Naive thymus-derived CD8-positive, alpha-beta T cell (primary cell): ENCODE measurements at places on chromosomes 1 and 21. TPM values are rescaled to one million over a fixed set of nuclear protein-coding genes. Genes with fewer than 3 reads are reported as not detected.

DNA sequence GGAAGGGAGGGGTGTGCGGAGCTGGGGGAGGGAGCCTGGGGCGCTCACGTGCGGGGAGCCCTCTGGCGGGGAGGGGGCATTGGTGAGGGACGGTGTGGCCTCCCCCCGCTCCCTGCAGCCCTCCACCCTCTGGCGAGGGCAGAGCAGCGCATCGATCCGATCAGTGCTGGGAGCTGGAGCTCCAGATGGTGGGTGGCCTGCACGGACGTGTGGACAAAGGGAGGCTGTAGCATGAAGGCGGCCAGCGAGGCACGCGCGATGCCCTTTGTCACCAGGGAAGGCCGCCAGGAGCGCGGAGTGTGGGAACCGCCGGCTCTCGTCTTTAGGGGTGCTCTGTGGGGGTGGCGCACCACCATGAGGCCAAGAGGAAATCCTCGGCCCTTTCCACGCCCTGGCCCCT, 5.4 kb upstream of the HES5 start:
- H3K4me3 ChIP-seq, result no peak overlapping the region
- no peak for DNase-seq
- no peaks in the 10 kb centered on the region for H3K4me1 ChIP-seq
- no peaks in the 10 kb centered on the region for H3K36me3 ChIP-seq

DNA sequence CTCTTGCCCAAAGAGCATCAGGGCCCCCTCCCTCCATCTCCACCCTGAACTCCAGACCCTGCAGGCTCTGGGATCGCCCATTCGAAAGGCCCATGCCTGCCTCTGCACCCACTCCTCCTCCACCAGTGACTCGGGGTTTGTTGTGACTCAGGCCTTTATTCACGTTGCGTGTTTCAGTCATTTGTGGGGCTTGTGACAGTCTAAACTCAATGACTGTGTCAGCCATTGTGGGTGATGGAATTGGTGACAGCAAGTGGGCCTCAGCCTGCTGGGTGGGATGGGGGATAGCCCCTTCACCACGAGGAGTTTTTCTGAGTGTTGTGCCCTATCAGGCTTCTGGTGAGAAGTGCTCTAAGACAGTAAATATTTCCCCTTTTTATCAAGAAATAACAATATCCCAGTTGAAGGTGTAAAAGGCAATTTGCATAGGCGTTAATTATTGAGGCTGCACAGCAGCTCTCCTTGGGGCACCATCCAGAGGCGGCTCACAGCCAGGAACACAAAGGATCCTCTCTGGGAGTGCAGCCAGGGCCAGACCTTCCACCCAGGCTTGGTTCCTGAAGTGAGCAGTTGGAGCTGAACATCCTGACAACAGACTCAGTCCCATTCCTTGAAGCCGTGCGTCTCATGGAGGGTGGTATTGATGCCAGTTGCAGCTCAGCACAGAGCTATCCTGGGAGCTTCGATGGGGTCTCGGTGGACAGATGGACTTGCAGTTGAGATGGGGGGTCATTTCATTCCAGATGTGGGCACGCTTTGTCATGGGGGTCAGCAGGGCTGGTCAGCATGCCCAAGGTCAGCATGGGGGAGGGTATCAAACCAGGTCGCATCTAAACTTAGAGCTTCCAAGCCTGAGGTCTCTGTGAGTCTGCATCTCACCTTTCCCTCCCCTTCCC, 135.6 kb upstream of the CACNA1E start:
- no peaks in the 10 kb centered on the region for H3K36me3 ChIP-seq
- H3K27ac ChIP-seq, result no peak overlapping the region
- peaks cover 9% of the 10 kb centered on the region for H3K4me1 ChIP-seq
- no peaks in the 10 kb centered on the region for H3K27me3 ChIP-seq
- no peak for DNase-seq
- no peak overlapping the region for H3K4me3 ChIP-seq

- H3K27ac ChIP-seq, result peak overlapping the region; percentile 12
- H3K4me3 ChIP-seq, result no peak overlapping the region
- no peaks in the 10 kb centered on the region for H3K27me3 ChIP-seq
These were observed 66.0 kb downstream of the CTH start for GRCh38 chr1:70477090-70477489.

Gene VHLL
- total RNA-seq, result 0.78 TPM

Gene CDKN2C
- total RNA-seq, result 4.7 TPM

- no peaks in the 10 kb centered on the region for H3K4me1 ChIP-seq
- H3K27ac ChIP-seq, result no peak overlapping the region
- H3K27me3 ChIP-seq, result peaks cover 9% of the 10 kb centered on the region
These were observed 46.9 kb downstream of the ZSCAN20 start for GRCh38 chr1:33519240-33519884.

GRCh38 chr1:24720152-24720551, 25.1 kb upstream of the CLIC4 start:
- H3K36me3 ChIP-seq, result no peaks in the 10 kb centered on the region
- H3K4me3 ChIP-seq, result no peak overlapping the region
- H3K27ac ChIP-seq, result no peak overlapping the region
- no peaks in the 10 kb centered on the region for H3K4me1 ChIP-seq
- H3K27me3 ChIP-seq, result no peaks in the 10 kb centered on the region

Gene KMO
- 0.57 TPM for total RNA-seq

GRCh38 chr1:223363057-223363855, 720 bp downstream of the SUSD4 start:
- H3K27me3 ChIP-seq, result no peaks in the 10 kb centered on the region
- H3K4me1 ChIP-seq, result peaks cover 20% of the 10 kb centered on the region
- peak; percentile 27 for DNase-seq
- no peak overlapping the region for H3K27ac ChIP-seq

DNA sequence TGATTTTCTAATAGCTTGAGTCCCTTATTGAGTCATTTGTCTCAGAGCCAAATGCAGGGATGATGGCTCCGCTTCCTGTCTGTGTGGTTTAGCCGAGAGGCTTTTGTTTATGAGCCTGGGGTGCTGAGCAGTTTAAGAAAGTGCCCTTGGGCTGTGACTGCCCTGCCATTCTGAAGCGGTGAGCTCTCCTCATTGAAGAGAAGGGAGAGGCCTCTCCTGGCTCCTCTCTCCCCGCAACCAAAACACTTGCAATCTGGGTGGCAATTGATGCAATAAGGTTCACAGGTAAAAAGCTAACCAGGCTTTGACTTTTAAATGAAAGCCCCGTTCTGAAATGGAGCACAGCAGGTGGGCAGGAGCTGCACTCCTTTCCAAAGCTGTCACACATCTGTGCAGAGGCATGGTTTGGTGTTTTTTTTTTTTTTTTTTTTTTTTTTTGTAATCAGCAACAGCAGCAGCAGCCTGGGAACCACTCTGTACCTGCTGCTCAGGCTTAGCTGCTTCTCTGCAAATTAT, 403.7 kb downstream of the SIPA1L2 start:
- peak; percentile 8 for DNase-seq

DNA sequence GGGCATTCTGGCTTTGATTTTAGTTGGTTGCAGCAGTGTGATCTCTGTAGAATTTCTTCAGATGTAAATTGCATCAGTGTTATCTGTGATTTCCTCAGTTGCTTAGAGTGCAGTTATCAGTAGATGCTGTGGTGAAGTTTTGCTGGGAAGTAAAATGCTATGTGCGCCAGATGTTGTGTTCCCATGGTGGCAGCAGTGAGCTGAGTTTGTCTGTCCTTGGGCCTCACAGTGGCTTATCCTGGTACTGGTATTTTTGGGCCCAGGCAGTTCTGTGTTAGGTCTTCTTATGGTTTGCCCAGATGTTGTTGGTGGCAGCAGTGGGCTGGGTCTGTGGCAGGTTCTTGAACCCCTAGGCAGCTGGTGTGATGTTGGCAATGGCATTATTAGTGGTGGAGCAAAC, 1242.1 kb downstream of the PLA2G4A start:
- H3K4me3 ChIP-seq, result no peak overlapping the region
- H3K4me1 ChIP-seq, result no peaks in the 10 kb centered on the region
- H3K27ac ChIP-seq, result no peak overlapping the region
- no peaks in the 10 kb centered on the region for H3K27me3 ChIP-seq
- no peaks in the 10 kb centered on the region for H3K36me3 ChIP-seq

GRCh38 chr1:61005614-61006580, 76.5 kb upstream of the NFIA start:
- DNase-seq, result no peak
- H3K27me3 ChIP-seq, result peaks cover 7% of the 10 kb centered on the region
- no peaks in the 10 kb centered on the region for H3K4me1 ChIP-seq
- no peak overlapping the region for H3K27ac ChIP-seq
- H3K36me3 ChIP-seq, result no peaks in the 10 kb centered on the region

DNA sequence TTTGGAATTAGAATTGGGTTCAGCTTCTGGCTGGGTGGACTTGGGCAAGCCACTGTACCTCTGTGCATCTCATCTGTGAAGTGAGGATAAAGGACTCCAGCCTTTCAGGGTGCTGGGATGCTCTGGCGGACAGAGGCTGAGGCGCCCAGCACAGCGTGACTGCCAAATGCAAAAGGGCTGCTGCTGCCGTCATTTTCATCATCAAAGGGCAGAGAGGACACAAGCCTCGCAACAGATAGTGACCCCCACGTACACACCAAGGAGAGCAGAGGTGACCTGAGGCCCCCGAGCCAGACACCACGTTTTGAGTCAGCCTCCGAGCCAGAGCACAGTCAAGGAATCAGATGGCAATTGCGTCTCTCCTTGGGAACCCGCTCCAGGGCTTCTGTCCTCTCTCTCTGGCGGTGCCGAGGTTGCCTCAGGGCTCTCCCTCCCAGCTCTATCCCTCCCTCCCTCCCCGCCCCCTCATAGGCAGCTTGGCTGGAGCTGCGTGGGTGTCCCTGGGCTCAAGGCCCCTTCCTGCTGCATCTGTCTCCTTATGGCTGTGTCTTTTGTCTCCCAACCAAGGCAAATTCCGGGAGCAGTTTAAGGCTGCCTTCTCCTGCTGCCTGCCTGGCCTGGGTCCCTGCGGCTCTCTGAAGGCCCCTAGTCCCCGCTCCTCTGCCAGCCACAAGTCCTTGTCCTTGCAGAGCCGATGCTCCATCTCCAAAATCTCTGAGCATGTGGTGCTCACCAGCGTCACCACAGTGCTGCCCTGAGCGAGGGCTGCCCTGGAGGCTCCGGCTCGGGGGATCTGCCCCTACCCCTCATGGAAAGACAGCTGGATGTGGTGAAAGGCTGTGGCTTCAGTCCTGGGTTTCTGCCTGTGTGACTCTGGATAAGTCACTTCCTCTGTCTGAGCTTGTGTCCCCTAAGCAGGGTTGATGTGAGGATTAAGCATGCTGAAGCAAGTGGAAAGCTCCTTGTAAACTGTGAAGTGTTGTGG, 9.0 kb downstream of the HCRTR1 start:
- peaks cover 13% of the 10 kb centered on the region for H3K36me3 ChIP-seq
- H3K4me3 ChIP-seq, result no peak overlapping the region
- peaks cover 2% of the 10 kb centered on the region for H3K4me1 ChIP-seq
- no peaks in the 10 kb centered on the region for H3K27me3 ChIP-seq

Gene FCRL1
- 13.2 TPM for total RNA-seq

GRCh38 chr1:100834777-100835660, 59.6 kb downstream of the EXTL2 start:
- H3K36me3 ChIP-seq, result no peaks in the 10 kb centered on the region
- no peak overlapping the region for H3K27ac ChIP-seq
- no peak for DNase-seq
- no peaks in the 10 kb centered on the region for H3K27me3 ChIP-seq
- no peaks in the 10 kb centered on the region for H3K4me1 ChIP-seq

- H3K36me3 ChIP-seq, result no peaks in the 10 kb centered on the region
- H3K4me3 ChIP-seq, result no peak overlapping the region
- DNase-seq, result no peak
These were observed 6.3 kb upstream of the ERRFI1 start for GRCh38 chr1:8032366-8032910.

Gene CRYAA
- not detected for total RNA-seq

GRCh38 chr1:162094723-162095122, 25.2 kb downstream of the NOS1AP start:
- H3K4me3 ChIP-seq, result no peak overlapping the region
- H3K4me1 ChIP-seq, result no peaks in the 10 kb centered on the region
- H3K36me3 ChIP-seq, result no peaks in the 10 kb centered on the region
- DNase-seq, result no peak
- no peak overlapping the region for H3K27ac ChIP-seq

DNA sequence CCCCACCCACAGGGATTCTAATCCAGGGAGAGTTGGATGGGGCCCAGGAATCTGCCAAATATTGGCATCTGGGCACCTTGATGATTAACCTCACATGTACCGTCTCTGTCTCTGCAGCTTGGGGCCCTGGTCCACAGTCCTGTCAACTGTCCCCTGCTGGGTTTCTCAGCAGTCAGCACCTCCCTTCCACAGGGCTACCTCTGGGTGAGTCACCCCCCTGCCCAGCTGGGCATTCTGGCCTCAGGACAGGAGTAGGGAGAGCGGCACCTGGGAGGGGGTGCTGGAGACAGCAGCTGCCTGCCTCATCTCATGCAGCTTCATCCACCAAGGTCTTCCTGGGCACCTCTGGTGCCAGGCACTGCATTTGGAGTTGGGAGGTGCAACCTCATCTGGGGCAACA, 100.6 kb upstream of the ACTL8 start:
- H3K27me3 ChIP-seq, result no peaks in the 10 kb centered on the region
- H3K27ac ChIP-seq, result no peak overlapping the region
- H3K4me1 ChIP-seq, result no peaks in the 10 kb centered on the region
- no peak for DNase-seq
- H3K36me3 ChIP-seq, result no peaks in the 10 kb centered on the region

- H3K4me1 ChIP-seq, result peaks cover 4% of the 10 kb centered on the region
- no peaks in the 10 kb centered on the region for H3K27me3 ChIP-seq
- H3K27ac ChIP-seq, result no peak overlapping the region
- peaks cover 15% of the 10 kb centered on the region for H3K36me3 ChIP-seq
These were observed 103.4 kb downstream of the RUSC1 start for GRCh38 chr1:155424091-155424490.

DNA sequence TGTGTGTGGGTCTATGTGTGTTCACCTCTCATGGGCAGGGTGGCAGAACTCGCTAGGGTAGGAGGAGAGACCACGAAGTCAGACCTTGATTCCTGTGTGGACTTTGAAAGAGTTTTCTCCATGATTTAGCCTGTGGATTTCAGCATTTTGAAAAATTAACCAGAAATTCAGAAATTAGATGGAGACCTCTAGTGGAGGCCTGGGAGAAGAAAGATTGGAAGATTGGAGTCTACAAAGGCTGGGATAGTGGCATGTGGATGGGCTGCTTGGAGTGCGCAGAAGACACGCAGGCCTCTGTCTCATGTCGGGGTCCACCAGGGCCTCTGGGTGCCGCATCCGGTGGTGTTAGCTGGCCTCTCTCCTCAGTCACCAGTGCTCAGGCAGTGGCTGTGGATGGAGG, 18.9 kb upstream of the IGSF5 start:
- no peaks in the 10 kb centered on the region for H3K36me3 ChIP-seq
- H3K4me3 ChIP-seq, result no peak overlapping the region
- H3K27ac ChIP-seq, result no peak overlapping the region
- H3K27me3 ChIP-seq, result peaks cover 2% of the 10 kb centered on the region
- no peak for DNase-seq

- H3K4me3 ChIP-seq, result no peak overlapping the region
- H3K27me3 ChIP-seq, result peaks cover 7% of the 10 kb centered on the region
- H3K4me1 ChIP-seq, result no peaks in the 10 kb centered on the region
- peaks cover 22% of the 10 kb centered on the region for H3K36me3 ChIP-seq
- no peak overlapping the region for H3K27ac ChIP-seq
These were observed 399.9 kb upstream of the RUNX1 start for GRCh38 chr21:35448876-35449599.

- no peaks in the 10 kb centered on the region for H3K4me1 ChIP-seq
- peaks cover 7% of the 10 kb centered on the region for H3K27me3 ChIP-seq
- H3K27ac ChIP-seq, result no peak overlapping the region
- DNase-seq, result no peak
- H3K36me3 ChIP-seq, result no peaks in the 10 kb centered on the region
These were observed 30.6 kb downstream of the AJAP1 start for GRCh38 chr1:4684864-4685522.

GRCh38 chr1:87864676-87865075, 536.0 kb downstream of the LMO4 start:
- no peak for DNase-seq
- H3K36me3 ChIP-seq, result no peaks in the 10 kb centered on the region

- H3K4me1 ChIP-seq, result peaks cover 86% of the 10 kb centered on the region
- peaks cover 9% of the 10 kb centered on the region for H3K36me3 ChIP-seq
- DNase-seq, result no peak
- peaks cover 96% of the 10 kb centered on the region for H3K27me3 ChIP-seq
- H3K27ac ChIP-seq, result no peak overlapping the region
These were observed 630 bp upstream of the LHX9 start for GRCh38 chr1:197916500-197916983.
